HuH-7.5 (cell line): ENCODE measurements at places on chromosomes 6 and 20.
A peak's percentile ranks its signal among the peaks of the same experiment; 100 is the strongest.

GRCh38 chr6:54285595-54285994, 22.6 kb upstream of the TINAG start:
- DNase-seq: no peak

GRCh38 chr6:18326980-18327379, 60.2 kb upstream of the RNF144B start:
- DNase-seq: no peak

DNA sequence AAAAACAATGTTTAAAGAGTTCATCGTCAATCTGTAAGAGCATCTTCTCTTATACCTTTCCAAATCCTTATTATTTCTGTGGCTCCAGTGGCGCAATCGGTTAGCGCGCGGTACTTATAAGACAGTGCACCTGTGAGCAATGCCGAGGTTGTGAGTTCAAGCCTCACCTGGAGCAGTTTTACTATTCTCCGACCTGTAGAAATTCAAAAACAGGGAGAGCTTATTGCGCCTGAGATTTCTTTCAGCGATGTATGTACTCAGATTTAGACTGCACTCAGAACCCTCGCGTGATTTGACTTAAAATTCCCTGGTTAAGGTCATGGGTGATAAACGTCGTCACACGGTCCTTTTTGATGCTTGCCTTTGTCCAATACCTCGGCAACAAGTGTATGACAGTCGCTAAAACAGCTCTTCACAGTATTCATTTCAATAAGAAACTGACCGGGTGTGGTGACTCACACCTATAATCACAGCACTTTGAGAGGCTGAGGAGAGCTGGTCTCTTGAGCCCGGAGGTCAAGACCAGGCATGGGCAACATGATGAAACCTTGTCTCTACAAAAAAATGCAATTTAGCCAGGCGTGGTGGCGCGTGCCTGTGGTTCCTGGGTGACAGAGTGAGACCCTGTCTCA, 11.9 kb downstream of the GPX5 start:
- no peak for DNase-seq

DNA sequence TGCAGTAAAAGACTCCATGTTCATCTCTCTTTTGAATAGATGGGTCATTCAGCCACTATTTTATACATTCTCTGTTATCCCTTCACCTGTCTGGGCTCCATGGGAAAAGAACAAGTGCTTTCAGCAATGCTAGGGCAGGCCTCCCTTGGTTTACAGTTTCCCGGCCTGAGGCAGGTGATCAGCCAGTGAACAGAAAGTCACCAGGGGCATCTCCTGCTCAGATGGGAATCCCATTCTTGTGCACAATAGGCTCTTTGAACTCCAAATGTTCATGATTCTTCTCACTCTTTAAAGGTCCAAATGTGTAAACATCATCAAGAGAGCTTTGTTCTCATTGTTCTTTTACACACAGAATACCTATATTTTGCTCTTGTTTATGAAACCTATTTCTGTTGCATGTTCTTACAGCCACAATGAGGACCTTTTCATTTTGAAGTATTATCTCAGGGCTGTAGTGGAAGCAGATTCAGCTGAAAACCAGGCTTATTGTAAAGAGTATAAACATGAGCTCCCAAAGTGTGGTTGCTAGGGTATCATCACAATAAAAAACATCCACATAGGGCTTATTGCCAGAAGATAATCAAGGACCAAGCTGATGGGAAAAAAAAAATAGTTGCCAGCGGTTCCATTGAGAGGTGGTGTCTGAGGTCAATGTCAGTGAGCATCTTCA, 267.1 kb upstream of the SGK1 start:
- no peak for DNase-seq

GRCh38 chr6:32609391-32609730, 19.7 kb upstream of the HLA-DRB1 start:
- no peak for DNase-seq

GRCh38 chr6:122130026-122130348, 269.5 kb upstream of the HSF2 start:
- no peak for DNase-seq

- DNase-seq: no peak
Observed at GRCh38 chr6:13447949-13448724, 39.3 kb downstream of the GFOD1 start.

DNA sequence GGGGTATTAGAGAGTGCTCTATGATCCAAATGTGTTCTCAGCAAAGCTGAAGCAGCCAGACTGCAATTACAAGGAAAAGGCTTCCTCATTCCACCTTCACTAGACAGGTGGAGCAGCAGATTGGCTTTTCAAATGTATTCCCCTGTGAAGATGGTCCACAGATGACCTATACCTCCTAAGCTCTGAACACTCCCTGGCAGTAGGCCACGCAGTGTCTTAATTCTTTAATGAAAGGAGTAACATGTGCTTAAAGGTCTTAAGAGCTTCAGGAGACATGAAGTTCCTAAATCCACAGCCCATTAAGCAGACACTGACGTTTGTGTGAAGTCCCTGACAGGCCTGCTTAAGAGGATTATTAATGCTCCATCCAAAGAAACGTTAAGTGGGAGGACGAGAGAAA, 138.9 kb upstream of the NUP153 start:
- no peak for DNase-seq

DNA sequence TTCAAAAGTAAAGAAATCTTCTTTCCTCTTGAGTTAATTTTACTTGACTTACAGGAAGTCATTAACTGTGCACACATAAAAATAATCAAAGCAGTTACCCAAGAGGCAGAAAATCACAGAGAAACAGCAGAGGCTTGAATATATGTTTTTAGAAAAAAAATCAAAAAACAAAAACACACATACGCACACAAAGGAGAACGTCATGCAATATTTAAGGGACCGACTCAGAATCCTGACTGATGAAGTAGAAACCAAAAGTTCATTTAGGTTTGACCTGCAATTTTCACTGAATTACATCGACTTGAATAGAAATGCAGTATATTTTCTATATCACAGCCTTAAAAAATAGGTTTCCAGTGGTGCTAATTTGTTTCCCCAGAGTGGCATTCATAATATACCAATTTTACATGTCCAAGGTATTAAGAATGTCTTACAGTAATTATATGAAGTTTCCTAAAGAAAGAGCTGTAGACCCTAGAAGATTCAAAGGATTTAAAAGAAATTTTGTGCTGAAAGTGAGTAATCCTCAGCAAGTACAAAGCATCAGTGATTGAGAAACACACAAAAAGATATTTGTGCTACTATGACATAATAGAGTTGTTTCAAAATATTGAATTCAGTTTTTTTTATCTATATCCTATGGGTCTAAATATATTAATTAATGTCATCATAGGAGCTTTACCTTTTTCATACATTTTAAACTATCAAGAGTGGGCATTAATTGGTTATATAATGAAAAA, 358.5 kb upstream of the RUNX2 start:
- no peak for DNase-seq

- DNase-seq: no peak
Observed at GRCh38 chr6:135163440-135163738, 17.7 kb upstream of the MYB start.

GRCh38 chr6:31690231-31691077, 9.6 kb upstream of the LY6G5C start:
- peak; percentile 49 for DNase-seq

DNA sequence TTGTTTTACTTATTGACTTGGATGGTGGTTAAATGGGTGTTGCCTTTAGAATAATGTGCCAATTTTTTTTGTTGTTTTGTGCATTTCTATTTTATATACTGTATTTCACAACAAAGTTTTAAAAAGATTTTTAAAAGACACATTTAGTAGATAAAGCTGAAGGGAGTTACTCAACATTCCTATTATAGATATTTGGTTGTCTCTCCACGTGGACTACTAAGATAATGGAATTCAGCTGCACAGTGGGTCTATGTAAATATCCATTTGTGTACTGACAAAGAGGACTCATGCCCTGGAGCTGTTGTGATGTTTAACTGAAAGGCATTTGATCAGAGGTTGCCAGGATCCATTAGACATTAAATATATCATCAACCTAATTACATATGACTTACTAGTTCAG, 23.2 kb upstream of the FAM135A start:
- no peak for DNase-seq

- DNase-seq: no peak
Observed at GRCh38 chr20:23049201-23050075, at the start of gene THBD. Gene THBD (minus strand): TSS chr20:23049672. CDS start chr20:23049504, 168 bp downstream.

DNA sequence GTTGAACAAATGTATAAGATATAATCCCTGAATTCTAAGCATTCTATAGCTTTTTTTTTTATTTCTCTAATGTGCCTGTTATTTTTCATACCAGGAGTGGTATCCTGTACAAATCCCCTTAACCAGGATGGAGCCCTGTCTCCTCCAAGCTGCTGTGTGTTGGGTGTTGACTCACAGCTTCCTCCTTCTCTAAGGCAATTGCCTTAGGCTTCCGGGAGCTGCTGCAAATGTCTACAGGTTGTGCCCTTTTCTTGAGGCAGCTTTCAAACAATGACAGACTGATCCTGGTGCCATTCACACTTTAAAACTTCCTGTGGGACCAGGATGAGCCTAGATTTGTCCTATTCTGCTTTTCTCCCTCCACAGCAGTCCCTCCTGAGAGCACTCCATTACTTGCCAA, 173.2 kb downstream of the BTBD3 start:
- DNase-seq: no peak

- DNase-seq: peak; percentile 6
Observed at GRCh38 chr6:88662163-88662580, 301.2 kb downstream of the RNGTT start.

DNA sequence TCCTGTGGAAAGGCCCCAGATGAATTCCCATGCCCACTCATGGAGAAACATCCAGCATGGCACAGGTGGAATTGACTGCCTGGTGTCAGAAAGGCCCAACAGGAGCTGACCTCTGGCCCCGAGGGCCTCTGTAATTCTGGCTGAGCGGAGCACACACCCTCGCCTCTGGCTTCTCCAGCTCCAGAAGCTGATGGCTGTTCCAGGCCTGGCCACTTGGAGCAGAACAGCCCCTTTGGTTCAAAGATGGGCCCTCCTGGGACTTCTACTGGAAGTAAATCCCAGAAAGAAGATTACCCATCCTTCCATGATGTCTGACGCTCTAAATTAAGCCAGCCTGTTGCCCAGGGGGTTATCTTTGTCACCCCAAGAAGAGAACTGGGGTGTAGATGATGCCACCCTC, 275.1 kb upstream of the CDH4 start:
- DNase-seq: no peak

GRCh38 chr6:4210629-4211419, 75.4 kb upstream of the ECI2 start:
- DNase-seq: peak; percentile 22

GRCh38 chr6:54335871-54336270, 27.6 kb downstream of the TINAG start:
- no peak for DNase-seq

DNA sequence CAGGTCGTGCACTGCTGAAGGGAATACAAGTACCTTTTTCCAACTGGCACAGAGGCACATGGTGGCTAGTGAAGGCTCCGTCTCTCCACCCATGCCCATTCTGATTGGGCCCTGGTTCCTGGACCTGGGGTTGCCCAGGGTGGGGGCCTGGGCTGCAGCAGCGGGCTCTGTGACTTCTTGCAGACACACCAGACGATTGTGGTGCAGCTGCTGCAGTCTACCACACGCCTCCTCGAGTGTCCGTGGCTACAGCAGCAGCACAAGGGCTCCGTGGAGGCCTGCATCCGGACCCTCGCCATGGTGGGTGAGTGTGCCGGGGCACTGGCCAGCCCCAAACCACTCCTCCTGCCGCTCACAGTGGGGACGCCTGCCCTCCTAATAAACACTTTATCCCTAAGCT, 29.2 kb downstream of the UQCC2 start:
- DNase-seq: no peak

GRCh38 chr6:150269130-150269856, 99.5 kb upstream of the IYD start:
- no peak for DNase-seq

- no peak for DNase-seq
Observed at GRCh38 chr6:1039746-1040145, 272.2 kb upstream of the FOXQ1 start.

DNA sequence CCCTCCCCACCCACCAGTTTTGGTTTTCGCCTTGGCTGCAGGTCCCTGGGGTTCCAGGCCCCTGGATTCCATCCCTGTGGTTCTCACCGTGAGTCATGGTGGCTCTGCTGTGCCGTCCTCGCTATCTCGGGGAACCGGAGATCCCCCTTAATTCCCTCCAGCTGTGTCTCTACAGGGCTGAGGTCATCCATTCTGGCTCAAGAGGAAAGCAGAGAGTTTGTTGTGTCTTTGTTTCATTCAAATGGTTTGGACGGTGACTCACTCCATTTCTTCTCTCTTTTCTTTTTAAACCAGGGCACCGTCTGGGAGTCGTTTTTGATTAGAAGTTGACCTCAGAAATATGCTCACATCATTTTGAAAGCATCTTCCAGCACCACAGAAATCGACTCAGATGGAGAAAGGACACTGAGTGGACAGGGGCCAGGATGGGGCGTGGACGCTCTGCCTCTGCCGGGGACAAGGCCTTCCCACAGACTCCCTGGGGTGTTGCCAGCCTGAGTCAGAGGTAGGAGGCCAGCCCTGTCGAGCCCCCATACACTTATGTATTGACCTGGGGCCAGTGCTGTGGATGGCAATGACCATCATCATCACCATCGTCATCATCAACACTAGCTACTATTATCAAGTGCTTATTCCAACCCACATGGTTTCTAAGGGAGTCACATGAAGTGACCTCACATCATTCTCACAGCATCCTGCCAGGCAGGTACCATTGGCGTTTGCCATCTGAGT, 176.2 kb downstream of the NFATC2 start:
- DNase-seq: no peak

DNA sequence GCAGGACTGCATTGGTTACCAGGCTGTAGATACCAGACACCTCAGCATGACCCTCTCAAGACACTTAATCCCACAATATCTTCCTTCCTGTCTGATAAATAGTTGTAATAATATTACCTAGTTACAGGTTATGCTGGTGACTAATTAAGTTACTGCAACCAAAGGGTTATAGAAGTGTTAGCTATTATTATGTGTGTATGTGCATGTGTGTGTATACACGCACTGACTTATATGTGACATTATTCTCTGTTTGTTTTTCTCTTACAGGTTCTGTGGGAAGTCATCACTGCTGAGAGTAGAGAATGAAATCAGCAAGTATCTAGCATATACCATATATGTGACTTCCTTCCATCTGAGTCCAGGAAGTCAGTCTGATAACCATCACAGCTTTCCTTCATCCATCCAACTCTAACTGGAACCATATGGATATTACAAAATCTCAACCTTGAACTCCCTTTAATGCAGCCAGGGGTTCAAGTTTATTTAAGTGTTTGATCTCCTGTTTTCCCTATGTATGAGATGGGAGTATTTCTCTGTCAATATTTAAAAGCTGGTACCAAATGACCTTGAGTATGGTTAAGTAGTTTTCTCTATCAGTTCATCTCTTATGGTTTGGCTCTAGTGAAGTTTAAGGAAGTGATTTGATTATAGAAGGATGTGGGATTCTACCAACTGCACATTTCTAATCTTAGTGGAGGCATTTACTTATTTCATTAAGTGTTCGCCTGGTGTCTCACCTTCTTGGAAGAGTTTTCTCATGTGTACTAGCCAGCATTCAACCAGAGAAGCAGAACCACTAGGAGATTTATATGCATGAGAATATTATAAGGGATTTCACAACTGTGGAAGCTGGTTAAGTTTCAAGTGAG, 313.2 kb downstream of the HIVEP2 start:
- no peak for DNase-seq

GRCh38 chr6:125974214-125974866, 12.0 kb upstream of the TRMT11 start:
- no peak for DNase-seq
